EL (cell line): ENCODE measurements at places on chromosomes 2 and 18.
A peak's percentile ranks its signal among the peaks of the same experiment; 100 is the strongest.

DNA sequence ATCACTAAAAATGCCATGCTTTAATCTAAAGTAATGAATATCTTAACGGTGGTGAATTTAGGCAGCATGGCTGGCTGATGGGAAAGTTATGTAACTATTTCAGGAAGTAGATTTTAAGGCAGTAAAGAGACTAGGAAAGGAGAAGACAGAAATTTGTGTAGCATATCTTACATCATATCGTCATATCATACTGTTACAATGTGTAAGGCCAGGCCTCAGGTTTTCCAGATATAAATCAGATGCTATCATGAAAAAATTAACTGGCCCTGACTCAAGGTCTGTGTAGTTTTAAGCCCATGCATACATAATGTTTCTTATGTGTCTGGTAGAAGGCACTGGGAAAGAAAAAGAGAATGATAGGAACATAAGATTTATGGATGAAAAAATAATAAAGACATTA is 8.9 kb upstream of the FAP start:
- DNase-seq, result no peak

- no peak for DNase-seq
Observed at GRCh38 chr2:234823196-234823876, 128.5 kb upstream of the SH3BP4 start.

DNA sequence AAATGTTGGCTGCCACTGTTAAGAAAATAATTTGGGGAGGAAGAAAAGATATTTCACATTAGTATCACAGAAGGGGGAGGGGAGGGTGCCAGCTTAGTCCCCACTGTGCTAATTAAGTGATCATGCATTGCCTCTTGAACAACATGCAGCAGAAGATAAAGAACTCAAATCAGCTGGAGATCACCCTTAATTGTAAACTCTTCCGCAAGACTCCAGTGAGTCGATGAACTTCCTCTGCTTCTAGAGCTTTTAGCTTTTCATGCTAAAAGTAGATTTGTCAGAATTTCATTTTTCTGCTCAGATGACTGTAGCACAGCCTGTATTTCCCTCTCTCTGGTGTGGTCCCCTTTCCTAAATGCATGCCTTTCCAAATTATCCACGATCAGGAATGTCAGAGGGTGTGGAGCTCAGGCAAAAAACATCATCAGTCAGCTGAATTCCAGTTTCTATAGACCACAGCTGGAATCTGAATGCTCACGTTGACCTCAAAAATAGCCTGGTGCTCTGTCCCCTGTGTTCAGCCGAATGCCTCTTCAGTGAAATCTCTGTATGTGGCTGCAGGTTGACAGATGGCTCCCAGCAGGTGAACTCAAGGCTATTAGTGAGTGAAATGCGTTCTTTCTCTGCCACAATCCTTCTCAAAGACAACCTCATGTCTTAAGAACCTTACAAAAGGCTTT is 156.8 kb upstream of the UNC80 start:
- no peak for DNase-seq

DNA sequence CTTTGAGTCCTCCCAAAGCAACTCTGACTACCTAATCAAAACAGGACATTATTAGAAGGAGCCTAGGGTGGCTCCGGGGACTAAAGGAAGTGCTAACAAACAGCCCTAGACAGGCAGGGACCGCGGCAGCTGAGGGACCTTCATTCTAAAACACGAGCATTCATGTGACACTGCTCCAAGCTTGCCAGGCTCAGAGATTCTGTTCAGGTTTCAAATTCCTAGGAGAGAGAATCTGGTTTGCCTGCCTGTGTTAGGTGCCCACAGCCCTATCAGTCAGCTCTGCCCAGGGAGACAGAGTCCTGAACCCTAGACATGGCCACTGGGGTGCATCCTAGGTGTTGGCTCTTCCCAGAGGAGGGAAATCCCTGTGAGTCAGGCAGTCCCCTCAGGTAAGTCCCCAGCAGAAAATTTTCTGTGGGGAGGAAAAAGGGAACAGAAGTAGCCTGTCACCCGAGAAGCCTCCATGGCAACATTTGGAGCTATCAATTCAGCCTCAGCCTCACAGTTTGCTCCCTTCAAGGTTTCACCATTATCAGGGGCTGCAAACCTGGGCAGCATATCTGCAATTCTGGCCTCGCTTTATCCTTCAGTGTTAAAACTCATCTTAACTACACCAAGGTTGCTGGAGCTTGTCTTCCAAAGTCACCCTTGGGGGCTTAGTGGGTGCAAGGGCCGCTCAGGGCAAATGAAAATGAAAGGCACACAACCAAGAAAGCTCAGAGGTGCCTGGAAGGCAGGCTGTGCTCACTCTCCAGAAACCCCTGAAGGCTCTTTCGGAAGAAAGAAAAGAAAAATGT is 28.6 kb downstream of the PCBP1 start:
- DNase-seq, result no peak

DNA sequence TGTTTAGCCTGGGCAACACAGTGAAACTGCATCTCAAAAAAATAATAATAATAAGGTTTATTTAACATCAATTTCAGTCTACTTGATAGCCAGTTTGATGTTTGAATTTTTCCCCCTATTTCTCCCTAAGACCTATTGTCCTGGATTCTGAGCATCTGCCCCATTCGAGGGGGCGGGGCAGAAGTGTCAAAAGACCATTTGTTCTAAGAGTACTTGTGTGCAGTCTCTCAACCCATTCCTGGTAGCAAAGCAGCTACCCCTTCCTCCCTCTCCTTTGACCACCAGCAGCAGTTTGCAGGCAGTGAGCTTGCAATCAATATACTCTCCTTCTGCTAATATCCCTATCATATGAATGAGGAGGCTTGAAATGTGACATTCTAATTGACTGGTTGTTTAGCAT is 71.9 kb downstream of the VWC2L start:
- no peak for DNase-seq

DNA sequence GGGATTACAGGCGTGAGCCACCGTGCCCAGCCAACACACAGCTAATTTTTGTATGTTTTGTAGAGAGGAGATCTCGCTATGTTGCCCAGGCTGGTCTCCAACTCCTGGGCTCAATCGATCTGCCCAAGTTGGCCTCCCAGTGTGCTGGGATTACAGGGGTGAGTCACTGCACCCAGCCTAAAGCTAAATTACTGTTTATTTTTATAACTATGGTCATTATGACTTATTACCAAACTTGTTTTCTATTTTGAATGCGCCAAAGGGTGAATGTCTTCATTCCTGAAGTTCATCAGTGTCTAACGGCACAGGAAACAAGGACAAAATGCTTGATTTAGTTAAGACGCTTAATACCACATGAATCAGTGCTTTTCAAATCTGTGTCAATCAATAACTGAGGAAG is 38.9 kb upstream of the GREB1L start:
- peak; percentile 35 for DNase-seq

GRCh38 chr18:28073658-28074057 is 103.3 kb downstream of the CDH2 start:
- no peak for DNase-seq

DNA sequence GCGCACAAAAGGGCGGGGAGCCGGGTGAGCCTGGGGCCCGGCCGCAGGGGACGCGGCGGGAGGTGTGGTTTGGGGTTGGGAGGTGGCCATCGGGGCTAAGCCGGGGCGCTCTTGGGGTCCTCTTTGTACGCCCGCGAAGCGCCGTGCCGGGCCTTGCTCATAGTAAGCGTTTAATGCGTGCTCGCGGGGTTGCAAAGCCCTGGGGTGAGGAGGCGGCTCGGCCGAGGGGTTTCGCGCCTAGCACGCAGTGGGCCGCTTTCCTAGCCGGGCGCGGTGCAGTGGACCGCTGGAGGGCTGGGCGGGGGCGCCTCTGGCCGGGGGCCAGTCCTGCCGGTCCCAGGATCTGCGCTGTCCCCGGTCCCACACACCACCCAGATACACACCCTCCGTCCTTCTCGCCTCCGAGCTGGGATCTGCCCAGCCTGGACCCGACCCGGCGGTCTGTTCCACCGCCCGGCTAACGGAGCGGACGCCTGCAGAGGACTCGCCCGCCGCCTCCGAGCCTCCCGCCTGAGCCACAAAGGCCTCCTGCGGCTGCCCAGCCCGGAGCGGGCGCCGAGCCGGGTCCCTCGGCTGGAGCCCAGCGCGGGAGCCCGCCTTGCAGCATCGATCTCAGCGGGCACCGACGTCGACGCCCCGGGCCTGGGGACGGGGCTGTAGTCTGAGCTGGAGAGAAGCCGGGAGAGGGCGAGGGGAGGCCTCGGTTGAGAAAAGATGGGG is 564 bp downstream of the DPYSL5 start:
- peak; percentile 17 for DNase-seq

DNA sequence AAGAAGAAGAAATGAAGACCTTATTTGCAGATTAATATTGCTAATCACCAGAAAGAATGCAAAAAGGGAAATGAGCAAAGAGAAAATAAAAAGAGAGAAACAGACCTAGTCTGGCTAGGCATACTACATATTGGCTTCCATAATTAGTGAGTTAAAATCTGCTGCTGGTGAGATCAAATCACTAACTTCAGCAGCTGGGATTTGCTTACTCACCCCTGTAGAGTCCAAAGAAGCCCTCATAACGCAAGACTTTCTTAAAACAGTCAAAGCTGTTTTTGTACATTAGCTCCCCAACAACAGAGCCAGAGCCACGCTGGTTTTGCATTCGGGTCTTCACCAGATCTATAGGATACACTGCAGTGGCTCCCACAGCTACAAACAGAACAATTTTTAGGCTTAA is 80.9 kb downstream of the SLC25A12 start:
- DNase-seq, result no peak

GRCh38 chr18:9495916-9496705 is 20.8 kb downstream of the RALBP1 start:
- DNase-seq, result no peak

DNA sequence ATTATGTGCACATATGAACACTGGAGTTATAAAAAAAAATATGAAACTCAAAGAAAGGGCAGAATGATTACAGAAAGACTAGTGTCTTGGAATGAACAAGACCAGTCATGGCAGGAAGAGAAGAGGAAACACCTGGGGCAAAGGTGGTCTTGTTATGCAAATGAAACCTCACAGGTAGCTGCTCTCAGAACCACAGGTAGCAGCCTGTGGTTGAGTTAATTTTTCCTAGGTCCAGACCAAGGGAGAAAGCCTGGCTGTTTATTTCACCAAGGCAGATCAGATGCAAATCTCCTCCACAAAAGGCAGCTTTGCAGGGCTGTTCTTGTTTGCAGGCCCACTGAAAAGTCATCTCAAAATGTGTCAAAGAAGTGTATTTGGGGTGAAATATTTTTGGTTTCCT is 785.8 kb downstream of the RNF144A start:
- DNase-seq, result no peak

GRCh38 chr18:78127041-78127440 is 852.6 kb upstream of the SALL3 start:
- DNase-seq, result no peak

- DNase-seq, result no peak
Observed at GRCh38 chr2:52345082-52345481, 1313.2 kb upstream of the NRXN1 start.

GRCh38 chr18:24482821-24483220 is 22.4 kb downstream of the HRH4 start:
- DNase-seq, result no peak

GRCh38 chr2:11132036-11132671 is 23.1 kb upstream of the SLC66A3 start:
- no peak for DNase-seq

DNA sequence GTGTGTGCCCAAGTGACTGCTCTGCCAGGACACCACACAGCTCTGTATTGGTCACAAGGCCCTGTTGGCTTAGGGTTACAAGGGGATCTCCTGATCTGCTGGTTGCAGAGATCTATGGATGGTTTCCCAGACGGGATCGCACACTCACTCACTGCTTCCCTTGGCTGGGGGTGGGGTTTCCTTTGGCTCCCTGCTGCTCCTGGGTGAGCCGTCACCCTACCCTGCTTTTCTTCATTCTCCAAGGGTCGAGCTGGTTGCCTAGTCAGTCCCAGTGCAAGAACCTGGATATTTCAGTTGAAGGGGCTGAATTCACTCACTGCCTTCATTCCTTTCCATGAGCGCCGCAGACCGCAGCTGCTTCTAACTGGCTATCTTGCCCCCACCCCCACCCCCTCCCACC is 56.3 kb downstream of the GTF3C3 start:
- DNase-seq, result no peak

DNA sequence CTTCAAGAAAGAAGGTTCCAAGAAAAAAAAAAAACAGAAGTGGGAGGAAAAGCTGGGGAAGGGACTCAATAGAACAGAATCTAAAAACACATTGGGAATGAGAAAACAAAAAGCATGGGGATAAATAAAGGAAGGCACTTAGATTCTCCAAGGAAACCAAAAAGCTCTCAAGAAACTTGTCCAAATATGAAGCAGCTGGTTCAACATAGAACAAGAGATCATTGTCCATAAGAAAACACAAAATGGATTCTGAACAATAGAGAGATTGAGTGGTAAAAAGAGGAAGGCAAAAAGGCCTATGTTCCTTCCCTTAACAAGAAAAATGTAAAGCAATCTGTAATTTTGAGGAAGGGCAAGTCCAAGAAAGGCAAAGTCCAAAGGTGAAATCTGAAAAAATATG is 32.9 kb upstream of the ALK start:
- no peak for DNase-seq

DNA sequence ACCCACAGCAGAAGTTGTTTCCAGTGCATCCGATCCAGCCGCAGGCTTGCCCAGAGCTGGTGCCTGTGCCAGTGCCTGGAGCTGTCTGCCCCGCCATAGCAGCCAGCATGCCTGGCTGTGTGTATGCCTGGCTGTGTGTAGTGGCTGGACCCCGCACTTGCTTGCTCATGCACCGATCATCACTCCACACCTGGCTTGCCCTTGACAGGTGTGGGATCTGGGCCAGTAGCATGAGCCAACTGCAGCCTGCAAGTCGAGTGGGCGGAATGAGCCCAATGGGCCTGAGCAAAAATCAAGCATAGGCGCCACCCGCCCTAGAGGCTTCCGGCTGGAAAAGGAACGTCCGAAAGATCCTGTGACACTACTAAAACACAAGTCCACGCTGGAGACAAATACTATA is 74.5 kb downstream of the EPB41L3 start:
- no peak for DNase-seq

- no peak for DNase-seq
Observed at GRCh38 chr2:32506446-32506845, 121.4 kb upstream of the TTC27 start.

DNA sequence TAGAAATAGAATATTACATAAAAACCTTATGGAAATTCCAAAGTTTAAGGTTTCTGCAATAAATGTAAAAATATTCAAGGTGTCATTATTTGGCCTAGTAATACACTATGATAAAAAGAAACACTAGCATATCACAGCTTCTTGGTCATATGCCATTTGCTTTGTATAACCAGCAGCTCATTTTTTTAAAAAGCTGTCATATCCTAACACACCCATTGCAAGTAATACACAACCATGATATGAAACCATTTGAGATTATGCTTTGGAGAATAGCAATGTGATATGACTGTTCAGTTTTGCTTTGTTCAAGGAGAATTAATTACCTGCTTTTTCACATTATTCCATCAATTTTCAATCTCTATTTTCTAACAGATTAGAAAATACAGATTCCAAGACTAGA is 149.0 kb downstream of the IKZF2 start:
- DNase-seq, result no peak

GRCh38 chr2:219433666-219434467 is 776 bp upstream of the SPEG start:
- DNase-seq, result peak; percentile 54
